ENCODE measurements at places on chromosomes 5 and 9. TPM values are rescaled to one million over a fixed set of nuclear protein-coding genes. Genes with fewer than 3 reads are reported as not detected.

ANKRD20A1 gene
- polyA plus RNA-seq: not detected

C9orf40 gene
- 1.3 TPM for polyA plus RNA-seq

- no peak for DNase-seq
Observed at GRCh38 chr9:128838338-128838737, 8.7 kb upstream of the SPOUT1 start.

GRCh38 chr5:120037451-120037850 lies 408.1 kb downstream of the FAM170A start:
- DNase-seq: no peak

DNA sequence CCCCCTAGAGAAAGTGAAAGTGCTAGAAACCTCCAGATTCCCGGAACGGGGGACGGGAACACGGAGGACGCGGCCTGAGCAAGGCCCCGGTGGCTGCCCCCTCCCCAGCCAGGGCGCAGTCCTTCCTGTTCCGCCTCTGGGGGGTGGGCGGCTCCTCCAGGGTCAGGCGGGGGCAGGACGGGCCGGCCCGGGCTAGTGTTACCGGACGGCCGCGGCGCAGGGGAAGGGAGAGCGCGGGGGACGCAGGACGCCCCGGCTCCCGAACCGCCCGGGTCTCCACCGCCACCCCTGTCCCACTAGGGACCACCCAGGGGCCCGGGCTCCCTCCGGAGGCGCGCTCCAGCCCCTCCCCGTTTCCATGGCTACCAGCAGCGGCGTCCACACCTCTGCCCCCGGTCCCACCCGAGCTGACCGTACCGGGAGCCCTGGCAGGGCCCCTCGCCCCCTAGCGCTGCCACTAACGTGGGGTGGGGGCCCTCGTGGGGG lies 579 bp downstream of the SLC12A7 start:
- DNase-seq: no peak

DNA sequence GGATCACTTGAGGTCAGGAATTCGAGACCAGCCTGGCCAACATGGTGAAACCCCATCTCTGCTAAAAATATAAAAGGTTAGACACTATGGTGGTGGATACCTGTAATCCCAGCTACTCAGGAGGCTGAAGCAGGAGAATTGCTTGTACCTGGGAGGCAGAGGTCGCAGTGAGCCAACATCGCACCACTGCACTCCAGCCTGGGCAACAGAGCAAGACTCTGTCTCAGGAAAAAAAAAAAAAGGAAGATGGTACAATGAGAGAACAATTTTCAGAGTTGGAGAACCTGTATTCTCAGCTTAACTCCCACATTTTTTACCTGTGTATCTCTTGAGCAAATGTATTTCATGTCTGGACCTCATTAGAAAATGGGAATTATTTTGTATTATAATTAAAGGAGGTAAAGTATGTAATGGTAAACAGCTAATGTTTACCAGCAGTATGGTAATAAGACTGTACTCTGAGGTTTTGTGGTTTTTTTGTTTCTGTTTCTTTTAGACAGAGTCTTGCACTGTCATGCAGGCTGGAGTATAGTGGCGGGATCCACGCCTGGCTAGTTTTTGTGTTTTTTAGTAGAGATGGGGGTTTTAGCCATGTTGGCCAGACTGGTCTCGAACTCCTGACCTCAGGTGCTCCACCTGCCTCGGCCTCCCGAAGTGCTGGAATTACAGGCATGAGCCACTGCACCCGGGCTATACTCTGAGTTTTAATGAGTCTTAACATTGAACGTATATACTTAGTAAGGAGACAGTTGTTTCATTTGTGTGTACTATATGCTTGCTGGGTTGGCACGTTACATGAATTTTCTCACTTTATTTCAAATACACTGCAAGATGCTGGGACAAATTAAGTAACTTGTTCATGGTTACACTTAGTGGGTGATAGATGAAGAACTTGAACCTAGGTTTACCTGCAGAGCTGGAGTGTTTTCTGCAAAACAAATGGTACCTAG lies 16.2 kb downstream of the UHRF2 start:
- DNase-seq: no peak

Data from AG04450 (cell line).